ENCODE measurements at places on chromosomes 4 and X. TPM values are rescaled to one million over a fixed set of nuclear protein-coding genes. Genes with fewer than 3 reads are reported as not detected.

The PPA2 gene
- total RNA-seq, result 101 TPM

The ANXA3 gene
- total RNA-seq, result 2.8 TPM

The ZC4H2 gene
- total RNA-seq, result 12.6 TPM

DNA sequence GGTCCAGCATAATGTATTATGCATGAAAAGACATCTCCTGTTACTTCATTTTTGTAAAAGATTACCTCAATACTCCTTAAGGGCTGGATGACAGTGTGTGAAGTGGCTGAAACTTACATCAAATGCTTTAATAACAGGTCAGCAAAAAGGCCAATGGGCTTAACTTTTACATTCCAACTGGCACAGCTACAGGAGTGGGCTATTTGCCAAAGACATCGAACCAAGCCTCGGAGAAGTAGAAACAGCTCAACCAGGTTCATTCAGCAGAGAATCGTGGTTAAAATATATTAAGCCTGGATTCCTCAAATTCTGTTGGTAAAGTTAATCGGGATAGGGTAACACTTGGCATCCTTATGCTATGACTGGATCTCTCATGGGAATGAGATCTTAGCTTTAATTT is 639.7 kb downstream of the TRIML1 start:
- no peak overlapping the region for H3K27ac ChIP-seq
- no peaks in the 10 kb centered on the region for H3K27me3 ChIP-seq
- DNase-seq, result no peak

GRCh38 chr4:26131711-26132110 is 189.1 kb upstream of the RBPJ start:
- H3K36me3 ChIP-seq, result peaks cover 4% of the 10 kb centered on the region
- H3K4me1 ChIP-seq, result peaks cover 28% of the 10 kb centered on the region
- no peak overlapping the region for H3K4me3 ChIP-seq
- peak; percentile 19 for DNase-seq

DNA sequence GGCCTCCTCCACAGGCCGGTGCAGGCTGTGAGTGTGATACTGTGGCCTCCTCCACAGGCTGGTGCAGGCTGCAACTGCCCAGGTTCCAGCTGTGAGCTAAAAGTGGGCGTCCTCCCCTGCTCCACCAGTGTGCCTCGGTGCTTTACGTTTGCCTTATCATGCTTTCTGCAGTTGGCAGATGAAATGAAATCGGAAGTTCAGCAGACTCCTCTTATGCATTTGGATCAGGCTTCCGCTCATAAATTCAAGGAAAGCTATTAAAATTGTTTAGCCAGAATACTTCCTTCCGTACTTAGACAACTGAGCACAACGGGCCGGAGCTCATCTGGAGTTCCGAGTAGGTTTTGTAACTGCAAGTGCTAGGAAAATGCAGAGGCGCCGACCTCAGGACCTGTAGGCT is 12.0 kb downstream of the CYP4V2 start:
- H3K4me3 ChIP-seq, result peak overlapping the region; percentile 12
- H3K4me1 ChIP-seq, result peaks cover 6% of the 10 kb centered on the region
- no peak overlapping the region for H3K27ac ChIP-seq
- no peaks in the 10 kb centered on the region for H3K27me3 ChIP-seq
- DNase-seq, result no peak

The PRKG2 gene
- total RNA-seq, result 0.58 TPM

All from activated naive CD8-positive, alpha-beta T cell treated with anti-CD3 and anti-CD28 coated beads for 36 hours (primary cell).